Activated T-cell treated with anti-CD3 and anti-CD28 coated beads, Interleukin-2, amount 50 U/mL, for 72 hours (primary cell): ENCODE measurements at places on chromosomes 7 and 10.

DNA sequence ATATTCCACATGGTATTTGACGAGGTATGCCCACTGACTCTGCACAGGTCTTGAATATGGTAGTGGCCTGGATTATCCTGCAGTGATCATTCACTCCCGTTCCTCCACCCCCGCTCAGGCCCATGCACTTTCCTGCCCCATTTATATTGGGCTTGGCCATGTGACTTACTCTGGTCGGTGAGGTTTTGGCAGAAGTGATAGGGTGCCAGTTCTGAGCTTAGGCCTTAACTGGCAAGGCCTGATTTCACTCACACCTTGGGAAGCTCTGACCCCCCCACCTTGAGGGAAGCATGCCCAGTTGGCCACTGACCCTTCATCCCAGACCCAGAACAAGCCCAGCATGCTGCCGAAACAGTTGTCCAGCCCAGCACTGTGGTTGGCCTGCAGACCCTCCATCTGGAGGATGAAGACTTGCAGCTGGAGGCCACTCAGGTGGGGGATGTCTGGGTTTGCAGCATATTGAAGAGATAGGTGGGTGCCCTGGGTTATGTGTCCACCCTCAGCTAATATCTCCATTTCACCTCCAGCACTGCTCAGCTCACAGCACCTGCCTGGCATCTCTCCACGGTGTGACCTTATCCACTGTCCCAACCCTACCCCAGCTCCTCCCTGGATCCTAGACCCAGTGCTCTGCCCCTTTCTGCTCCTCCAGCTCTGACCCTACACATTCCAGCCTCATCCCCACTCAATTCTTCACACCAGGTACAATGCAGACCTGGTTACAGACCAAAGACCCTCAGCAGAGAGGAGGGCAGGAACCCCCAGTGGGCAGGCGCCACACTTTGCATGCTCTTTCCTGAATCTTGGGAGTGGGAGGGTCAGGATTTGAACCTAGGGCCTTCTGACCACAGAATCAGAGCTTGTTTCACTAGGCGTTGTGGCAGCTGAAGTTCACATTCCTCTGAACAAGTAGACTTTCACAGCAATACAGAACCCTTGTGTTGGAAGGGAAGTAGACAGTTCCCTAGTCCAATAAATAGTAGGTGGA is 138.1 kb upstream of the CHST15 start:
- peak; percentile 84 for DNase-seq

DNA sequence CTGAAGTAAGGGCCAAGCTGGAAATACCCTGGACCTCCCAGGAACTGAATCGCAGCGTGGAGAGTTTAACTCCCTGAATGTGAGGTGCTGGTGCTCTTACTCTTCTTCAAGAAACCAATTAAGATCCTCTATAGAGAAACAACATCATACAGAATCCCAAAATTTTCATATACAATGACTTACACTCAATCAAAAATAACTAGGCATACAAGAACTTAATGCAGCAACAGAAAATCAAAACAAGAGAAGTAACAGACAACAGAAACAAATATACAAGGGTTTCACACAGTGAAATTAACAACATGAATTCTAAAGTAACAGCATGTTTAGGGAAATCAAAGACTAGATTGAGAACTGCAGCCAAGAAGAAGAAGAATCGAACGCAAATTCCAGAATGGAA is 37.7 kb downstream of the RNF216 start:
- no peak for DNase-seq

GRCh38 chr10:42646687-42647640 is 8.6 kb upstream of the ZNF33B start:
- DNase-seq, result no peak

GRCh38 chr10:124614003-124614659 is 130.0 kb downstream of the FAM53B start:
- peak; percentile 71 for DNase-seq

- no peak for DNase-seq
Measured at GRCh38 chr7:116952635-116953371, 498 bp upstream of the ST7 start.
